ENCODE measurements at places on chromosomes 2 and 18.

- no peak for DNase-seq
Measured at GRCh38 chr18:75160364-75160763, 48.6 kb downstream of the PTGR3 start.

- no peak for DNase-seq
Measured at GRCh38 chr2:126851756-126852155, 46.9 kb upstream of the TEX51 start.

DNA sequence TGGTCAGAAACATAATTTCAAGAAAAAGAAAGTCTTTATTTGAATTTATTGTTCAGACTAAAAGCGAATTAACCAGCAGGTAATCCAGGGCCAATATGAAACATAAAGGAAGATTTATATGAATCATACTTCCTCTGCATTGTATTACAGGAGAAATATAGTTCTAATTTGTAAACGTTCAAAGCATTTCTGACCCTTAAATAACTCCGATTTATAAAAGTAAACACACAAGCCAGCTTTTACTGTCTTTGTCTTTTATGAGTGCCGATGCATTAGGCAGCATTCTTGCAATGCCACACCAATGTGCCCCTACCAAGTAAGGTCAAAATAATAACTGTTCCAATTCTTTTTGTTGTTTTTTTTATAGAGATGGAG is 118.8 kb upstream of the RBBP8 start:
- no peak for DNase-seq

DNA sequence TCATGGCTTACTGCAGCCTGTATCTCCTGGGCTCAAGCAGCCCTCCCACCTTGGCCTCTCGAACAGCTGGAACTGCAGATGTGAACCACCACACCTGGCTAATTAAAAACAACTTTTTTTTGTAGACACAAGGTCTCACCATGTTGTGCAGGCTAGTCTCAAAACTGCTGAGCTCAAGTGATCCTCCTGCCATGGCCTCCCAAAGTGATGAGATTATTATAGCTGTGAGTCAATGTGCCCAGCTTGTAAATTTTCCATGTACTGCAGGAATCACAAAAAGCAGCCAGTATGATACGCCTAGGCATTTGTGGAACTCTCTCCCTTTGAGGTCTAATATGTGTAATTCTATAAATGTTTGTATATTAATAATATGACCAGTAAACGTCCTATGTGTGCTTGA is 59.9 kb downstream of the MSH6 start:
- no peak for DNase-seq

- no peak for DNase-seq
Measured at GRCh38 chr2:168186452-168186851, 60.9 kb downstream of the STK39 start.

- no peak for DNase-seq
Measured at GRCh38 chr2:12006850-12007249, 260.4 kb downstream of the LPIN1 start.
